Epithelial cell of alveolus of lung (primary cell): ENCODE measurements at places on chromosomes 6 and 20. TPM values are rescaled to one million over a fixed set of nuclear protein-coding genes. Genes with fewer than 3 reads are reported as not detected.

NKAIN4 gene
- 3.7 TPM in 1 of 2 replicates, not detected in the other for total RNA-seq

CST1 gene
- 5.9 and 171 TPM in 2 replicates for total RNA-seq

BPIFB2 gene
- not detected in 2 replicates for total RNA-seq

GSTA2 gene
- total RNA-seq = not detected in 2 replicates

SMIM26 gene
- 75.1 and 172 TPM in 2 replicates for total RNA-seq

TMEM30A gene
- 128 and 144 TPM in 2 replicates for total RNA-seq

MCCD1 gene
- not detected in 2 replicates for total RNA-seq

EMILIN3 gene
- under 0.01 and 0.24 TPM in 2 replicates for total RNA-seq

PGC gene
- 0.24 TPM in 1 of 2 replicates, not detected in the other for total RNA-seq

TP53TG5 gene
- total RNA-seq = not detected in 2 replicates

RHAG gene
- not detected in 2 replicates for total RNA-seq

MRAP2 gene
- 0.13 TPM in 1 of 2 replicates, not detected in the other for total RNA-seq

HNF4A gene
- not detected in 2 replicates for total RNA-seq

TSBP1 gene
- total RNA-seq = not detected in 2 replicates

TOX2 gene
- 50.7 and 78.0 TPM in 2 replicates for total RNA-seq

MATN4 gene
- total RNA-seq = 0.80 TPM in 1 of 2 replicates, not detected in the other

AKAP7 gene
- 3.0 and 5.7 TPM in 2 replicates for total RNA-seq
